Stimulated activated CD4-positive, alpha-beta T cell treated with anti-CD3 and anti-CD28 coated beads, TNF-alpha, amount 100 ng/mL, for 4 hours (primary cell): ENCODE measurements at places on chromosomes 4 and X.

GRCh38 chrX:131907488-131908314 lies 115.4 kb upstream of the STK26 start:
- no peak for DNase-seq

DNA sequence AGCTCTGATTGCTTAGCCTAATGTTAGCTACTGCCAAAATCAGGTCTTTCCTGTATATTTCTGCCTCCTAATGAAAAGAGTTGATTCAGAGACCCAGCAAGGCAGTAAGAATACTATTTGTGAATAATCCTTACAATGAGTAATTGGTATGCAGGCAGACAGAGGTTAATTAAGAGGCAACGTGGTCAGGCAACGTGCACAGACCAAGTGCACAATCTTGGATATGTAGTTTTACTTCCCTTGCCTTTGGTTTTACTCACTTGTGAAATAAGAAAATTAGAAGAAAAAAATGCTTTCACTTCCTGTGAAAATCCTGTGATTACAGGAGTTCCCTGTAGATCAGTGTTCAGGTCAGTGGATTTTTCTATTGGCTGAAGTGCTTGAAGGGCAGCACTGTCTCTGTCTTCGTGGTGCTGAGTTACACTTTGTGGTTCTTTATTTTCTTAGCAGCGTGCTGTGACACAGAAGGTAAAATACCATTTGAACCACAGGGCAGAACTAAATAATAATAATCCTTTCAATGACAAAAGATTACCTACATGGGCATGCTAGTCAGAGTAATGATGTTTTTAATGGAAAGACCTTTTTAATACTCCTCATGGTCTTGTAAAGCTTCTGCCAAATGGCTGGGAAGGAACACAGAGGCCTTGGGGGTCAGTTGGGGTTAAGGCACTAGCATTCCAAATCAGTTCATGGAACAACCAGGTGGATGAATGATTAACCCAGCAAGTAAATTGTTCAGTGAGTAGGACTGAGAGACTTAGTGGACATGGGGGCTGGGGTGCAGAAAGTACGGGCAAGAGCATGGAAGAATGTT lies 430.9 kb downstream of the MAPK10 start:
- DNase-seq = no peak

- DNase-seq = no peak
Observed at GRCh38 chr4:78496021-78496643, 55.4 kb upstream of the ANXA3 start.

GRCh38 chr4:16814361-16814760 lies 84.1 kb downstream of the LDB2 start:
- DNase-seq = no peak

- no peak for DNase-seq
Observed at GRCh38 chrX:45745479-45745878, 544.8 kb upstream of the DIPK2B start.

GRCh38 chr4:7322166-7322991 lies 112.4 kb downstream of the PSAPL1 start:
- no peak for DNase-seq

- peak; percentile 6 for DNase-seq
Observed at GRCh38 chr4:47926667-47927258, 12.4 kb upstream of the NFXL1 start.

DNA sequence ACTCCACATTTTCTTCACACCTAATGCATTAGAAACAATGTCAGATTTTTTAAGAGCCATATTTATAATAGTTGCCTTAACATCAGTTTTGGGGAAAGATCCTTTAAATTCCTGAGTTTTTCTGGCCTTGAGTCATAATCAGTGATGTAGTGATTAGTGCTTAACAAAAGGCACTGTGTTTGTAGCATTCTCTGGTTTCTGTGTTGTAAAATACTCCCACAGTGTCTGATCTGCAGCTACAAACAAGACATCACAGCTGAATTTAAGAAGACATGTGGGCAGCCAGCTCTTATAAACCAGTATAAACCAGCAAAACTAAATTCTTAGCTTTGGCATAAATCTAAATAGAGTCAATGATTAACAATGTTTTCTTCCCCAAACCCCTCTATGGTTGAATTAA lies 233.8 kb downstream of the FSTL5 start:
- no peak for DNase-seq

GRCh38 chrX:68018248-68019203 lies 414.8 kb downstream of the OPHN1 start:
- no peak for DNase-seq

- no peak for DNase-seq
Observed at GRCh38 chr4:15162046-15162445, 159.8 kb downstream of the CPEB2 start.

DNA sequence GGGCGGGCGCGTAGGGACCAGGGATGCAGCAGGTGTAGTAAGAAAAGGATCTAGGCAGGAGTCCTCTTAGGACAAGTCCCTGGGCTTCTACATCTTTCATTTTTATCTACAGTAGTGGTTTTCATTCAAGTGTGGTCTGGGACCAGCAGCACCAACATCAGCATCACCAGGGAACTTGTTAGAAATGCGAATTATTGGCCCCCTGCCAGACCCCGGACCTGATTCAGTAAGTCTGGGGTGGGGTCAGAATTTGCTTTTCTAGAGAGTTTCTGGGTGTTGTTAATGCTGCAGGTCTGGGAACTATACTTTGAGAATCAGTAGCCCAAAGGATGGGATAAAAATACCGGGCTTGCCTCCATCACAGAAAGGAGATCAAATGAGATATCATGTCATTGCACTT lies 1.3 kb upstream of the PCYT1B start:
- no peak for DNase-seq

DNA sequence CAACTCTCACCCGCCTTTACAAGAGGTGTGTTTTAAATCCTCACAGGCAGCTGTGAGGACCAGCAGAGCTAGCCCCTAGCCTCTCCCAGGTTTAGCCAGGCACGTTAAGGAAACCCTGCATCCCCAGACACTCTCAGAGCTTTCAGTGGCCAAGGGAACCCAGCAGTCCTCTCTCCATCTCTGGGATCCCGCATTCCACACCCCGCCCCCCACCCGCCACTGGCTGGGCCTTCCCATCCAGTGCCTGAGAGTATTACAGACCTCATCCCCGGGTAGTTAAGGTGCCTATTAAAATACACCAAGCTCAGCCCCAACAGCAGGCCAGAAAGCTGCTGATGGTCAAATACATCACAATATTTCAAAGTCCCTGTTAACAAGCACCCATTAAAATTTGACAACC lies 256.2 kb downstream of the BCOR start:
- no peak for DNase-seq

DNA sequence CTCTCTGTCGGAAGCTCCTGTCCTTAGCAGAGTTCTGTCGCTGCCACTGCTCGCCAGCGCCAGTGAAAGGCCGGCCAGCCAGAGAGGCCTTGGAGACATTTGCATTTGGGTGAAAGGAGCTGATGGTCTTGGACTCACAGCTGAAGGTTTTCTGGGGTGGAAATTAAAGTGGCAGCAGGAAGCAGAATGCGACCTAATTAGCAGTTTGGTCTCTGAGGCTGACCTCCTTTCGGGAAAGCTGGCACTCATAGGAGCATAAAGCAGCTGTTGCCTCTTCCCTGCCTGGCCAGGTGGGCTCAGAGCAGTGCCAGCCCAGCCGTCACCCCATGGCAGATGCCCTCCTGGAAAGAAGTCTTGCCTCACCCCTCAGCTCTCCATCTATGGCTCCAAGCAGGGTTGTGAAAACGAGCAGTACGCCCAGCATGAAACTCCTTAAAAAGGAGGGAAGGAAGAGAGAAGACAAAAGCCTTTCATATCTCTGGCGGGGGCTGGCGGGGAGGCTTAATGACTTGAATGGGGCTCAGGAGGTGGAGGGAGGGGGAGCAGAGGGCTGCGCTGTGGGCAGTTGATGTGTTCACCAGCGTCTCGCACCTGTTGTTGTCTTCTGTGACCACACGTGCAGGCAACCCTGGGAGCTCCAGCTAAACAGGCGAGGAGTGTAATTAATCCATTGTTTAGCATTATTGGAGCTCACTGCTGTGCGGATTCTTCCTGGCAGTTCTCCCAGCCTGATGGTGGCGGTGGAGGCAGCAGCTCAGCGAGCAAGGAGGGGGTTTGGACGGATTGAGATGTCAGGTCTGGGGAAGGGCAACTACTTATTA lies 264.0 kb downstream of the MID1IP1 start:
- no peak for DNase-seq

DNA sequence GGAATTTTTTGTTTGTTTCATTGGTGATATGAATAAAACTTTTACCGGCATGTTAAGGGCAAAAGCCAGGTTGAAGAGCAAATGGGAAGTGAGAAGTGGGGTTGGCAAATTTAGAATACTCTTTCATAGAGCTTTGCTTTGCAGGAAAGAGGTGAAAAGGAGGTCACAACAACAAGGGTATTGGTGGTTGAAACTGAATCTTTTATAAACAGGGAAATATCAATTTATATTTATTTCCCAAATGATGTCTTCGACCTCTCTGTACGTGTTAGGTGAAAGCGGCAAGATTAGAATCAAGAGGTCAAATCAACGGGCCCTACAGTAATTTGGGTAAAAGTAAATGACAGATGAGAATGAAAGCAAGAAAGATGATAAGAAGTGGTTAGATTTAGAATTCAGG lies 3.4 kb downstream of the SMR3A start:
- no peak for DNase-seq

- DNase-seq = no peak
Observed at GRCh38 chr4:74578329-74578728, 133.4 kb downstream of the AREG start.

DNA sequence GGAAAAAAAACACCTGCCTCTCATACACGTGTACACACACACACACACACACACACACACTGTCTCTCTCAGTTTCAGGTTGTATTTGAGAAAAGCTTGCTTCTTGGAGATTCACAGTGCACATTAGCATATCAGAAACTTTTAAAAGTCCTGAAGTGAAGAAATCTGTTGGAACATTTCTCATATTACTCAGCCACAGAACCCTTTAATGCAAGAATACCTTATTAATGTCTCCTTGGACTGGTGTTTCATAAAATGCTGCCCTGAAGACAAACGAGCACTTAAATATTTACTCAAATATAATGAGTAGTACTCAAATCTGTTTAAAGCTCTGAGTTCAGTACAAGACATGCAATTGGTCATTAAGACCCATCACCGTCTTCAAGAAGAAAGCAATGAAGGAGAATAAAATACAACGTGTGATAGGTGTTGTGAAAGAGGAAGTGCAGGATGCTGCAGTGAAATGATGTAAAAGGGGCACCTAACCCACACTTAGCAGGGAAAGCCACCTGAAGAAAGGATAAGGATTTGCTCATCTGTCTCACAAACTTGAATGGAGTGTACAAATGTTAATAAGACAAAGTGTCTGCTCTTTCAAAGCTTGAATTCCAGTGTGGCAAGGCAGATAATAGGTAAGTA lies 57.0 kb downstream of the DCLK2 start:
- no peak for DNase-seq

DNA sequence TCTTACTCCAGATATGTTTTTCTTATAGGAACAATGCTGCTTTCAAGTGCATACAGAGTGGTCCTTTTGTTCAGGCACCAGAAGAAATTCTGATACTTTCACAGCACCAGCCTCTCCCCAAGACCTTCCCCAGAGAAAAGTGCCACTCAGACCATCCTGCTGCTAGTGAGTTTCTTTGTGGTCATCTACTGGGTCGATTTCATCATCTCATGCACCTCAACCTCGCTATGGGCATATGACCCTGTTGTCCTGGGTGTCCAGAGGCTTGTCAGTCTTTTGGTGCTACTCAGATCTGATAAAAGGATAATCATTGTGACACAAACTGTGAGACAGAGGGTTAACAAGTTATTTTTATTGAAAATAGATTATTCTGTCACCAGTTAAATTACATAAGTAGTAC lies 39.5 kb downstream of the WDR13 start:
- no peak for DNase-seq

DNA sequence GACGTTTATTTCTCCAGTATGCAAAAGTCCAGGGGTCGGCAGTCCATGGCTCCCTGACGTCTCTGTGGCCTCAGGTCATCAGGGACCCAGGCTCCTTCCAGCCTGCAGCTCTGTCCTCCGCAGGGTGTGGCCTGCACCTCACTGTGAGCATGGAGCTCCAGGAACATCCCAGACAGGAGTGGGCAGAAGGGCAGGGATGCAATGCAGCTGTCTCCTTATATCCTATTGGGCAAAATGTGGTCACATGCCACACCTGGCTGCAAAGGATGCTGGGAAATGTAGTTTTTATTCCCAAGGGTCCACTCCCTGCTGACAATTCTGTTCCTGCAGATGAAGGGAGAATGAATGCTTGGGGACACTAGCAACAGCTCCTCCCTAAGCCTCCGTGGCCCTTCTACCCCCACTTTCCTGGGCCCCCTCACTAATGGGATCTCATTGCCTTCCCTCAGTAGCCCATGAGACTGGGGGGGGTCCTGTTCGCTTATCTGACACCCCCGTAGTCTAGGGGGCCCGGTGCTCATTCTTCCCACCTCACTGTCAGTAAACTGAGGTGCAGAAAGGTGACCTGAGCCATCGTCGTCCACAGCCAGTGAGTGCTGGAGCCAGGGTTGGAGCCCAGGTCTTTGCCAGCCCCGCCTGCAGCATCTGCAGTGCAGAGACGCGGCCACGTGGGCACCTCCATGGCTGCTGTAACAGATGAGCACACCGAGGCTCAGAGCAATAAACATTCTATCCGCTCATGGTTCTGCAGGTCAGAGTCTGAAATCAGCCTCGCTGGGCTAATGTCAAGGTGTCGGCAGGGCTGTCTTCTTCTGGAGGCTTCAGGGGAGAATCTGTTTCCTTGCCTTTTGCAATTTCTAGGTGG lies 5.9 kb upstream of the GRPEL1 start:
- no peak for DNase-seq

GRCh38 chr4:84384801-84385200 lies 114.3 kb downstream of the NKX6-1 start:
- DNase-seq = no peak

DNA sequence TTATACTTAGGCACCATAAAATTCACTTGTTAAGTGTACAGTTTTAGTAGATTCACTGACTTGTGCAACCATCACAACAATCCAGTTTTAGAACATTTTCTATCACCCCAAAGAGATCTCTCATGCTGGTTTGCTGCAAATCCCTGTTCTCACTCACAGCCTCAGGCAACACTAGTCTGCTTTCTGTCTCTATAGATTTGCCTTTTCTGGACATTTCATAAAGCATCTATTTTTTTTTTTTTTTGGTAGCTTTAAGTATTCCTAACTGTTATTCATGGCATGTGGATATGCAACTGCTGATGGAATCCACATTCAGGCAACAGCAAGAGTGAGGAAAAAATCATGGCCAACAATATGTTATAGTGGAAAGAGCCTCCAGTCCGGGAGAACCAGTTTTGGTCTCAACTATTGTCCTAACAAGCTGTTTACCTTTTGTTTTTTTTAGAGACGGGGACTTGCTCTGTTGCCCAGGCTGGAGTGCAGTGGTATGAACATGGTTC lies 27.0 kb upstream of the TMEM150C start:
- no peak for DNase-seq

- no peak for DNase-seq
Observed at GRCh38 chr4:159337041-159337440, 234.2 kb downstream of the RAPGEF2 start.

- DNase-seq = peak; percentile 40
Observed at GRCh38 chr4:110196206-110196870, 2.1 kb downstream of the ELOVL6 start.

- no peak for DNase-seq
Observed at GRCh38 chrX:132001127-132001526, 22.0 kb upstream of the STK26 start.

GRCh38 chr4:152936446-152937335 lies 568 bp downstream of the FHDC1 start:
- no peak for DNase-seq

GRCh38 chr4:18025288-18025687 lies 3.7 kb upstream of the LCORL start:
- no peak for DNase-seq

- DNase-seq = no peak
Observed at GRCh38 chr4:87669373-87669772, 19.3 kb downstream of the DMP1 start.
